ENCODE measurements at places on chromosomes 12 and 14. TPM values are rescaled to one million over a fixed set of nuclear protein-coding genes. Genes with fewer than 3 reads are reported as not detected.

WASHC4 gene
- 25.3 TPM for total RNA-seq

GDF3 gene
- not detected for total RNA-seq

GLIPR1L1 gene
- total RNA-seq, result not detected

KRT6B gene
- total RNA-seq, result not detected

- H3K4me1 ChIP-seq, result peaks cover 3% of the 10 kb centered on the region
- DNase-seq, result no peak
- peak overlapping the region; percentile 27 for H3K27ac ChIP-seq
- H3K36me3 ChIP-seq, result peaks cover 4% of the 10 kb centered on the region
- no peaks in the 10 kb centered on the region for H3K27me3 ChIP-seq
Measured at GRCh38 chr12:121214166-121214777, 4.3 kb downstream of the P2RX4 start.

DNA sequence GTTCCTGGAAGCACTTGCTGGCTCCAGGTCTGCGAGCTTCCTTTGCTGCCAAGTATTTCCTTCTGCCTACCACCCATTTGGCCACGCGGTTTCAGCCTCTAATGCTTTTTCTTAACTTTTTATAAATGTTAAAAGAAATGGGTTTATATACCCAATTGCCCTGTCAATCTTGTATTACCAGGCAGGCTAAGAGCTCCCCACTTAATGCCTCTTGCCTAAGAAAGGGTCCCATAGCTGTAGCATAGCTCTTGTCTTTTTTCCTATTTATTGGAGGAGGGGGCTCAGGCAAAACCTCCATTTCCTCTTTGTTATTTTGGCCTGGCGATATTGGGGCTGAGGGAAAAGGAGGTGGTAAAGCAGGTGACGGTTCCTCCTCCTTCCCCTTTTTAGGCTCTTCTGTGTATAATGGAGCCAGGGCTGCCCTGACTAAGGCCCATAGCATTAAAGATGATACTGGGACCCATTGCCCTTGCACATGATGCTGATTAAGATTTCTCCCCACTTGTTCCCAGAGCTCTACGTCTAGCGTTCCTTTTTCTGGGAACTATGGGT lies 21.6 kb upstream of the BLTP3B start:
- no peaks in the 10 kb centered on the region for H3K27me3 ChIP-seq
- peaks cover 9% of the 10 kb centered on the region for H3K4me1 ChIP-seq
- H3K4me3 ChIP-seq, result peak overlapping the region; percentile 37
- no peaks in the 10 kb centered on the region for H3K36me3 ChIP-seq
- DNase-seq, result no peak

DNA sequence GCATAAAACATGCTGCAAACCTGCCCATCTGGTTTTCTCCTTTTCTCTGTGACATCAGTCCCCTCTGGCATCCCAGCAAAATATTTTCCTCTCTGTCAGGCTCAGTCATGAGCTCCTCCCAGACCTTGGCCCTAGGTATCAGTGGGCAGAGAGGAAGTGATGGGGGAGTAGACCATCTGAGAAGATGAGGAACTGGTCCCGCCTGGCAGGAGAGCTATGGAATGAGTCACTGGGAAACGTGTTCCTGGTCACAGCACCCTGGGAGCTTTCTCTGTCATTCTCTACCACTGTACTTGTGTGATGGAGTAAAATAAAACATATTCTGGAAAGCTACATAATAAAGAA lies 5.0 kb upstream of the SRSF9 start:
- H3K27ac ChIP-seq, result no peak overlapping the region
- no peaks in the 10 kb centered on the region for H3K36me3 ChIP-seq
- H3K4me1 ChIP-seq, result peaks cover 11% of the 10 kb centered on the region

DNA sequence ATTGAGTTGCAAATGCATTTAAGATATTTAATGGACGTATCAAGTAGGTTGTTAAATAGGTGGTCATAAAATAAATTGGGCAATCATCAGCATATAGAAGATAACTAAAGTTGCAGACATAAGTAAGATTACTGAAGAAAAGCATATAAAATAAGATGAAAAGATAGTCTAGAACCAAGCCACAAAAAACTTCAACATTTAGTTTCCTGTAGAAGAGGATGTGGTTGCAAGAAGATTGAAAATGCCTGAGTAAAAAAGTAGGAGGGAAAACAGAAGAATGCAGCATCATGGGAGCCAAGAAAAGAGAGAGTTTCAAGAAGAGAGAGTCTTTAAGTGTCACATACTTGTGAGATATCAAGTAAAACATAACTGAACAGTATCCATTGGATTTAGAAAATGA lies 17.6 kb upstream of the SLC16A7 start:
- DNase-seq, result no peak
- H3K27me3 ChIP-seq, result no peaks in the 10 kb centered on the region
- H3K27ac ChIP-seq, result no peak overlapping the region
- H3K36me3 ChIP-seq, result no peaks in the 10 kb centered on the region
- H3K4me3 ChIP-seq, result no peak overlapping the region

GRCh38 chr12:6358881-6359280 lies 16.5 kb downstream of the SCNN1A start:
- DNase-seq, result no peak
- no peaks in the 10 kb centered on the region for H3K27me3 ChIP-seq
- H3K36me3 ChIP-seq, result no peaks in the 10 kb centered on the region
- H3K27ac ChIP-seq, result peak overlapping the region; percentile 37

DNA sequence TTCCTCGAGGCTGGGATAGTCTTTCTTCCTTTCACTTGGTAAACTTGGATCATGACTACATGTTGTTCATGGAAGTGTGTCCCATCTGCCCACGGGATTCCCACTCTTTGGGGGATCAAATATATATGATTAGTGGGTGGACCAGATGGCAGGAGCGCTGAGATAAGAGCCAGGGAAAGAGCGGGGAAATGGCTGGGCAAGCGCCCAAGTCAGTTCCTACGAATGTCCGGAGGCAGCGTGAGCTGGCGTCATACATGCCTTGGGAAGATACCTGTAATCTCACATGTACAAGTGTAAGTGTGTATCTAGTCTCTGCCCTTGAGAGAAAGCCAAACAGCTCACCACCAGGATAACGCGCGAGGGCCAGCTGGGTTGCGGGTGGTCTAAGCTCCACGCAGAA lies 62.3 kb downstream of the FZD10 start:
- H3K4me3 ChIP-seq, result no peak overlapping the region
- H3K4me1 ChIP-seq, result no peaks in the 10 kb centered on the region
- H3K27ac ChIP-seq, result no peak overlapping the region
- H3K36me3 ChIP-seq, result no peaks in the 10 kb centered on the region

DNA sequence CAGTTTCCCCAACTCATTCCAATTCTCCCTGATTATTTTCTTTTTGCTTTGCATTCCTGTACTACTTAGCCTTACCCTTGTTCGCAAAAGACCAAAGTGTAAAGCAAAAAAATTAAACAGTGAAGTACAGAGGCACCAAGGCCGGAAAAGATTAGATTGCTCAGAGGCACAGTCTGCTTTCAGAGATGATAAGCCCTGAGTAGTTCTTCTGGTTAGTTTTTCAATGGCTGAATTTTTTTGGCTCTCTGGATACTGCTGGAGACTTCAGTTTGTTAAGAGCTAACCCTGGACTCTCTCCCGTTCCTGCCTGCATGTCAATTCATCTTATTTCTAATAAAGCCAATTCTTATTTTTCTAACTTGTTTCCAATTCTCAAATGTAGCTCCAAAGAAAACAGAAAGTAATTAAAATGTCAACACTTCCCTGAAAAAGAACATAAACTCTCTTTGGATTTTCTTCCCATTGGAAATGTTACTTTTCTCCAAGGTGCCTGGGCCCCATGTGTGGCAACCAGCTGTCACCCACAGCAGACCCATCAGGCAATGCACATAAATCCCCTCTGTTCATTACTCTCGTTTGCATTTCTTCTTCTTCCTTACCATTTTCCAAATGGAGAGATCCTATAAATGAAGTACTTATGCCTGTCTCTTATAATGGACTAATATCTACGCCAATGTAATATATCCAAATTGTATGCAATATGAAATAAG lies 142.8 kb downstream of the BTG1 start:
- no peaks in the 10 kb centered on the region for H3K27me3 ChIP-seq
- H3K4me3 ChIP-seq, result no peak overlapping the region
- H3K4me1 ChIP-seq, result peaks cover 18% of the 10 kb centered on the region
- no peak for DNase-seq

DNA sequence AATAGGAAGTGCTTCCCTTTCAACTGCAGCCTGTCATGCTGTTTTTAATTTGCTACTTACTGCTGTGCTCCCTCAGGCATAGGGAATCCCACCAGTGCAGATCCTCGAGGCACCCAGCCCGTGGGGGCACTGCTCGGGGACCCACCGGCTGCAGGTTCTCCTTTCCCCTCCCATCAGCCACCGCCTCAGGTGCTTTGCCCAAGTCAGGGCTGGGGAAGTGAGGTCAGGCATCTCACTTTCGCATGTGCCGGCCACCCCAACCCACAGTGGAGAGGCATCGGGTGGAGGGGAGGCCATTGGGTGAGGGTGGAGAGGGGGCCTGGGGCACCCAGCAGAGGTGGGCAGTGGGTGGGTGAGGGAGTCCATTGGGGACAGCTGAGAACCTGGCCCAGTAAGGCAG lies 41.9 kb upstream of the MAX start:
- H3K4me1 ChIP-seq, result no peaks in the 10 kb centered on the region
- DNase-seq, result no peak
- H3K4me3 ChIP-seq, result no peak overlapping the region
- no peak overlapping the region for H3K27ac ChIP-seq
- no peaks in the 10 kb centered on the region for H3K27me3 ChIP-seq
- no peaks in the 10 kb centered on the region for H3K36me3 ChIP-seq

GRCh38 chr12:57224973-57225679 lies 4.4 kb upstream of the SHMT2 start:
- DNase-seq, result peak; percentile 47
- H3K4me1 ChIP-seq, result peaks cover 31% of the 10 kb centered on the region
- H3K27me3 ChIP-seq, result peaks cover 71% of the 10 kb centered on the region
- no peak overlapping the region for H3K4me3 ChIP-seq

DNA sequence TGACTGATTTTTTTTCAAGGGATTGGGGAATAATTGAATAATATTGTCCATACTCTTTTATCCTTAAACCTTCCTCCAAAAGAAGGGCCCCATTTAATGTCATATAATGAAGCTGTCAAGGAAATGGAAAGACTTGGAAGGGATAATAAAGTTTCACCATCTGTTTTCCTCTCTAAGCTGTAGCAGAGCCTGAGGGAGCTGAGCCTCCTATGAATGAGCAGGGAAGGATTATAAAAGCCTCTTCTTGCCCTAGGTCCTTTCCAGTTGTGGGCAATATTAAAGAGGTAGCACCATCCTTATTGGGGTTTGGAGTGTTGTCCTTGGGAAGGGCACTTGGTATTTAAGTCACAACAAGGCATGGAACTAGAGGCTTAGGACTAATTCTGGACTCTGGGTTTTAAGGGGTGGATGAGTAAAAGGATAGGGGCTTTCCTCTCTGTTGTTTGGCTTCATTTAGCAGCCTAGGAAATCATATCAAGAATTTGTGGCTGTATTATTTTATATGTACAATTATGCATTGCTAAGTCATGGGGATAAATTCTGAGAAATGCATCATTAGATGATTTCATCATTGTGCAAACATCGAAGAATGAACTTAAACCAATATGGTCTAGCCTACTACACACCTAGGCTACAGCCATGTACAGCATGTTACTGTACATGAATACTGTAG lies 408.5 kb upstream of the DCN start:
- H3K4me1 ChIP-seq, result peaks cover 4% of the 10 kb centered on the region
- no peaks in the 10 kb centered on the region for H3K36me3 ChIP-seq
- no peak for DNase-seq
- H3K27ac ChIP-seq, result no peak overlapping the region
- no peaks in the 10 kb centered on the region for H3K27me3 ChIP-seq

GRCh38 chr12:104280111-104280510 lies 23.4 kb upstream of the EID3 start:
- no peak overlapping the region for H3K27ac ChIP-seq
- no peak overlapping the region for H3K4me3 ChIP-seq
- H3K27me3 ChIP-seq, result no peaks in the 10 kb centered on the region

DNA sequence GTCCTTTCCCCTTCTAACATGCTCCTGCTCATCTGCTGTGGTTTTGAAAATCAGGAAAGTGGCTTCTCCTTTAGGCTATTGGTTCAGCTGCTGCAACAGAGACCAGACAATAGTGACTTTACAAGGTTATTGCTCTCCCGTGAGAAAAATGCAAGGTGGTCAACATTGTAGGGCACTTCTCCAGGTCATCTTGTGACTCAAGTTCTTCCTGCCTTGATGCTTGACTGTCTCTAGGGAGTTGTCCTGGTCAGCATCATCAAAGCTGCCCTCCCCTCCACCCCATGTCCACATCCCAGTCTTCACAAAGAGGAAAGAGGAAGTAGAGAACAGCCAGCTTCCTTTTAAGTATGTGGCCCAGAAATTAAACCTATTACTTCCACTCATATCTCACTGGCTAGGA lies 3.9 kb upstream of the TMEM63C start:
- no peak for DNase-seq
- peaks cover 6% of the 10 kb centered on the region for H3K4me1 ChIP-seq
- no peak overlapping the region for H3K4me3 ChIP-seq
- no peaks in the 10 kb centered on the region for H3K36me3 ChIP-seq

DNA sequence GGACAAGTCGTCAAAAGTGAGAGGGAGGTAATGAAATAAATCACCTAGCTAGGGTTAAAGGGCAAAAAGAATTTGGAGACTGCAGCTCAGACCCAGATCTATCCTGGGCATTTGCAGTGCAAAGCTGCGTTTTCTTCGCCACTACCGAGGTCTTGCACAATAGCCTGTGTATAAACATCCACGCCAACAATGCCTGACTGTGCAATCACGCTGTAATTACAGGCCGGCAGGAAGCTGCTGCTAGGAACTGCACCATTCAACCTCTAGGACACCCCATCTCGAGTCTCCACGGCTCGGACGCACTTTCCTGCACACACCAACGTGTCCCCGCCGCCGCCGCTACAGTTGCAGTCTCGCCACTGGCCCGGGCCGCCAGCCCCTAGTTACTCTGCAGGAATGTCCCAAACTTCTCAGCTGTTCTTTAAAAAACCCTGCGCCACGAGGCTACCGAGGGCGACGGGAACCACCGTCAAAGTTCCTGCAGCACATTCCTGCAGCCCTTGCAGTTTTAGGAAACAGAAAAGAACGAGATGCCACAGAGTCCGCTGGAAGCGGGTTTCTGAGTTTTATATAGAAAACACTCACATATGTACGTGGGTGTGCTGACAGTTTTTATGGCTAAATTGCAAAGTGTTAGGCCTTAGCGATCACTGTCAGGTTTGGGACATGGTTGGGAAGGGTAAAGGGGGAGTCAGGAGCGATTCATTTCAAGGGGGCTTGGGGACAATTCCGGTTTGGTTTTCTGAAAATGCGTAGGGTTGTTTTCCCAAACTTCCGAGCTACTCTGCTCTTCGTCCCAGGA lies 65.6 kb upstream of the PTGR2 start:
- H3K27me3 ChIP-seq, result no peaks in the 10 kb centered on the region
- peak overlapping the region; percentile 88 for H3K4me3 ChIP-seq
- no peaks in the 10 kb centered on the region for H3K36me3 ChIP-seq

GRCh38 chr12:131618303-131618658 lies 92.6 kb upstream of the SFSWAP start:
- no peak overlapping the region for H3K4me3 ChIP-seq
- H3K27me3 ChIP-seq, result peaks cover 4% of the 10 kb centered on the region
- no peaks in the 10 kb centered on the region for H3K36me3 ChIP-seq
- no peaks in the 10 kb centered on the region for H3K4me1 ChIP-seq
- DNase-seq, result no peak
